ENCODE measurements at places on chromosomes 7 and 10.

DNA sequence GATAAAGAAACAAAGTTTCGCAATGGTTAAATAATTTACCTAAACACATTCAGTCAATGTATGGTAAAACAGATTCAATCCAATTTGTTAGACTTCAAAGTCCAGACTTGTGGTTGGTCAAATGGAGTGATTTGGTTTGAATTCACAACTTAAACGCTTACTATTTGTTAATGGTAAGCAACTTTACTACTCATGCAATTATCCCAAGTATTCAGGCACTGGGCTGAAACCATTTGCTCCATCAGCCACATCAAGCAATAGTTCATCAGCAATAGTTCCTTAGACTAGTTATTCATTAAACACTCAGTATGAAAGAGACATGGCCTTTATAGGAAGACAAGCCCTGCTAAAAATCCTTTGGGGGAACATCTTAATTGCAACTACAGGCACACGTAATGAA lies 253.0 kb downstream of the AGMO start:
- DNase-seq: no peak

- DNase-seq: no peak
Measured at GRCh38 chr7:107046491-107047259, 2.2 kb downstream of the PRKAR2B start.

DNA sequence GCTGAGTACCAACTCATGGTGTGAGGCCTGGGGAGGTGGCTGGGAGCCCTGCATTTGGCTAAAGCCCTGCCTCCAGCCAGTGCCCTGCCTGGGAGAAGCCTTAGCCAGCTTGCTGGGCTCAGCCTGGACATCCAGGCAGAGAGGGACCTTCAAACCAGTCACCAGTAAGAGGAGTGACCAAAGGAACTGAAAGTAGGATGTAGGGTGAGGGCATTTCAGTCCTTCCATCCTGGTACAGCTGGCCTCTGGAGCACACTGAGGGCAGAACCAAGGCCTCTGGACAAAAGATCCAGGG lies 124.8 kb downstream of the ADCY1 start:
- DNase-seq: no peak

- DNase-seq: no peak
Measured at GRCh38 chr10:110613341-110613995, 30.7 kb upstream of the RBM20 start.

GRCh38 chr7:108351729-108352131 lies 104.5 kb downstream of the NRCAM start:
- no peak for DNase-seq

GRCh38 chr10:30027057-30028005 lies 32.1 kb downstream of the JCAD start:
- no peak for DNase-seq

DNA sequence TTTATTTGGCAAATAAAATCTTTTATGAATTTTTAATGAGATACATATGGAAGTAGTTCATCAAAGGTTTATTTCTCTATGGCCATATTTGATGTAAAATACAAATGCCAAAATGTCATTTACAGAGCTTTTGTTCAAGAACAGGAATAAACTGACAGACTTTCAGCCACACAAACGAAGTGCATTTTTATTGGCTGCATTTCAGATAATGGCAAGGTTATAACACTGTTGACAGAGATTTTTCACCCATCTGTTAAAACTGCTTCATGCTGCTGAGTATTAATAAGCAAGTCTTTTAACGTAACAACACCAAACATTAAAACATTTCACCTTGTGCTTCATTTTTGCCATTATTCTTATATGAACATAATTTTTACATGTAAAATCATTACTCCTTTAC lies 254.4 kb downstream of the ANKRD7 start:
- DNase-seq: no peak

- DNase-seq: no peak
Measured at GRCh38 chr7:105792488-105793370, 83.7 kb downstream of the ATXN7L1 start.

GRCh38 chr10:6755781-6756460 lies 175.8 kb upstream of the PRKCQ start:
- DNase-seq: peak; percentile 75

DNA sequence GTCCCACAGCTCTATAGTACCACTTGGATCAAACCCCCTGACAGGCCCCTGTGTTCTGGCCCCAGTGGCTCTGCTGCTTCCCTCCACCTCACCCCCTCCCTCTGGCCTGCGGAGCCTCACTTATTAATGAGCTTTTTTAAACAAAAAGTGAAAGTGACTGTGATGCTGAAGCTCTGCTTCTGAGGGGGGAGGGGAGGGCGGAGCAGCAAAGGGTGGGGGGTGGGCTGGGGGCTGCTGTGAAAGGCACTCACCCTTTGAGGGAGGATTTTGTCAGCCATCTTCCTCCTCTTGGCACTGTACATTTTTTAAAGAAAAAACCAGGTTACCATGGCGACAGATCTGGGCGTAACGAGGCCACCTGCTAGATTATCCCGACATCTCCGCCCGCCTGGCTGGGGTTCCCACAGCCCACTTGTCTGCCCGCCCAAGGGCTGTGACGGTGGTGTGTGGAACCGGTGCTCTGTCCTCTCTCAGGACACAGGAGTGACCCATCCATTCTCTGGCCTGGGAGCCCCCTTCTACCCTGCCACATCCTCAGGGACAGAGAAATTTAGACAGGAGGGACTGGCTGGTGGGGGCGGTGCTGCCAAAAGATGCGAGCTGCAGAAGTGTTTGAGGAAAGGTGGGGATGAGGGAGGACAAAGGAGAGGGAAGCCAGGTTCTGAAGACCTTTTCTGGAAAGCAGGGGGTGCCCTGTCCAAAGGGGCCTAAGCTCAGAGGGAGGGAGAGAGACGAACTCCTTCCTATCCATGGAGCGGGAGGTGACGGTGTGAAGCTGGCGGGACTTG lies 4.9 kb downstream of the SMARCD3 start:
- DNase-seq: no peak

DNA sequence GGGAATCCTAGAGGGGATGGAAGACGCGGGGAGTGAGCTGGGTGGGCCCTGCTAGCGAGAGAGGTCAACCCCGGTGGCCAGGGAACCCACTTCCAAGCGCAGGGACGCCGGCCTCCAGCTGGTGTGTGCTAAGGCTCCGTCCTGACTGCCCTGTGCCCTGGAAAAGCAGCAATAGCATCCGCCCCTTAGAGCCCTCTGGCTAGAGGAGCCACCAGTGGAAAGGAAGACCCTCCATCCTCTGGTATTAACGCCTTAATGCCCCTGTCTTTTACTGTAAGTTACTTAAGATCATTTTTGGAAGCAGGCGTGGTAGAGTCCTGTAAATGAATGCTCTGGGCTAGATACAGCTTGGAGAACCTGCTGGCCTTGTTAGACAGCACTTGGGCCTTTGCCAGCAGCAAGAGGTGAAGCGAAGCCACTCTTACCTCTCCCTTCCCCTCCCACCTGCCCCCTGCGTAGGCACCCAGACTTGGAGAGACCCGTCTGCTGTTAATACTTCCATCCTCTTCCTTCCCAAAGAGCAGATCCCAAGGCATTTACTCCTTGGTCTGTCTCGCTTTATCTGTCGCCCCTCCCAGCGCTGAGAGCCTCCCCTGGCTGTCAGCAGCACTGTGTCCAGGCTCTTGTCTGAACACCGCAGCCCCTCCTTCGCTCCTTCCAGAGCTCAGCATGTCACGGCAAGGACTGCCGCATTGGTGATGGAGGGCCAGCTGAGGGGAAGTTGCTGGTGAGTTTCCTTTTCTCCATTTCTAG lies 4.6 kb downstream of the REPIN1 start:
- DNase-seq: no peak

- DNase-seq: no peak
Measured at GRCh38 chr7:963236-964078, 9.0 kb upstream of the ADAP1 start.

GRCh38 chr10:62727934-62728333 lies 76.6 kb upstream of the ADO start:
- no peak for DNase-seq

DNA sequence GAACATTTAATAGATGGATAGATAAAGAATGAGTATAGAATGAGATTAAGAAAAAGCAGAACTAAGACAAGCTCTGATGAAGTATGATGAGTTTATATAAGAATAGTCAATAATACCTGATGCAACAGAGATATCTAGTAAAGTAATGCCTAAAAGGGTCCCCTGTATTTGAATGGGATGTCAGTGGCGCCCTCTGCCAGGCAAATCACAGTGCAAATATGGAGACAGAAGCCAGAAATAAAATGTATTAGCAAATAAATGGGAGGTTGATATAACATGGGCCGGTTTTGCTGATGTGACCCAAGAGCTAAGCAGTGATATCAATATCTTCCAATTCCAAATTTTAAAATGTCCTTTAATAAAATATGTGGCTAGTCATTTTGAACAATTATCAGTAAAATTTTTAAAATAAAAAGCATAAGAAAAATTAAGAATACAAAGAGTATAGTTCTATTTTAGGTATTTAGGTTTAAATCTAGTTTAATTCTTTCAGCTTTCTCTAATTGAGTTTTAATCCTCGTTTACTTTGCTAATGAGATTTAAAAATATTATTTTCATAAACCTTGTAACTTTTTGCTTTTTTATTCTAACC lies 62.6 kb downstream of the ADK start:
- DNase-seq: peak; percentile 49

GRCh38 chr7:78780560-78780959 lies 672.9 kb downstream of the MAGI2 start:
- DNase-seq: no peak

GRCh38 chr7:85457911-85458310 lies 271.1 kb upstream of the SEMA3D start:
- no peak for DNase-seq

DNA sequence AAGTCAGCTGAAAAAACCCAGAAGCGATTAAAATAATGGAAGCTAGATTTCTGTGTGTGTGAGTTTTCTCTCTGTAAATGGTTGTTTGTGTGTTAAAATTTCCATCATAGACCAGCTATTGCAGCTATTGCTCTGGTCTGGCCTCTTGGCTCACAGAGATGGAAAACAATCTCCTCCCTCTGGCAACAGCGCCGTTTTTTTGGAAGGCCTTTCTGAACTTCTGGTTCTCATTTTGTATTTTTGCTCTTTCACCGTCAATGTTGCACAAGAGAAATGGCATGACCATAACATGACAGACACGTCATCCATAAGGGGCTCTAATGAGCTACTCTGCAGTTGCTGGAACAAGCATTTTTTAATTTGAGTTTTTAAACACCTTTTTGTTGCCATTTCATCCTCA lies 91.0 kb downstream of the CUBN start:
- DNase-seq: peak; percentile 67

DNA sequence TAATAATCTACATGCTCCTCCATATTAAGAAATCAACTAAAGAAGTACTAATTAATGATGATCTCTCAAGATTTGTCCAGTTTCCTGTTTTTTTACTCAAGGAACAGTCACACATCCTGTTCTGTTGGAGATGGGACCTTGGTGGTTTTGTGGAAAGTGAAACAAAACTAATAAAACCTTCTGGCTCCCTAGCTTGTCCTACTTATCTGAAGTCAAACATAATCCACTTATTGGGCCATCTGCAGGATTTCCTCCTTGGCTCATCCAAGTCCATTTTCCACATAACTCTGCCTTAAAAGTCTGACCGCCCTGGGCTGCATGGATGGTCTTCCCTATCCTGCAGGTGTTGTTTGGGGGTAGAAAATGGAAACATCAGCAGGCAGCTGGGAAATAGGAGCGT lies 39.4 kb upstream of the TARP start:
- DNase-seq: no peak

All from AG08395 (cell line).